Testis (tissue), 5 donors: ENCODE measurements at places on chromosomes 2 and 18.

DNA sequence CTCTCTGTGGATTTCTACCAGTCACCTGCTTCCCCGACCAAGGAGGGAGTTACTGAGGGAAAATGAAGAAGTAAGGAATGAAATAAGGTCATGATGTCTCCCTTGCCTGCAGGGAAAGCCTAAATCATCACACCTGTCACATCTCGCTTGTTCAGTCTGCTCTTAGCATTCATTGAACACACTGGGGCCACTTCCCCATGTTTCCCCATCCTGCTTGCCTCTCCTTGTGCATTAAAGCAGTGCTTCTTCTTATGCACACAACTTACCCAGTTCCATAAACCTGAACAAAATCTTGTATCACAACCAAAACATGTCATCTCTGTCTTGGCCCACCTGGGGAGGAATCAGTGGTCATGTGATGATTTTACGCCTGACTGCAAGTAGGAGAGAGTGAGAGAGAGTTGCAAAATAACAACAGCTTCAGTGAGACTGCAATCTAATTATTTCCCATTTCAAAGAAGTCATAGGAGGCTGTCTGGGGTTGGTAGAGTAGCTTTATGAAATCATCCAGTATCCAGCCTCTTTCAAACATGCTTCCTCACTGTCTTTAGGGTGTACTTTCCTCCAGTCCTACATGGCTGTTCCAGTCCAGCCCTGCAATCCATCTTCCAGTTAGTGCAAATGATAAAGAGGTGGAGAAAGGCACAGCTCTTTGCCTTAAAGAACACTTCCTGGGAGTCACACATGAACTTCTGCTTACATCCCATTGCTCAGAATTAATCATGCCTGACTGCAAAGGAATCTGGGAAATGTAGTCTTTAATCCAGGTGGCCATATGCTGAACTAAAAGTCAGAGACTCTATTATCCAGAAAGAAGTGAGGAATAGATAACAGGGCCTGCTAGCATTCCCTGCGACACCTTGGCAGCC, 220.1 kb downstream of the HAUS1 start:
- DNase-seq, result no peak

DNA sequence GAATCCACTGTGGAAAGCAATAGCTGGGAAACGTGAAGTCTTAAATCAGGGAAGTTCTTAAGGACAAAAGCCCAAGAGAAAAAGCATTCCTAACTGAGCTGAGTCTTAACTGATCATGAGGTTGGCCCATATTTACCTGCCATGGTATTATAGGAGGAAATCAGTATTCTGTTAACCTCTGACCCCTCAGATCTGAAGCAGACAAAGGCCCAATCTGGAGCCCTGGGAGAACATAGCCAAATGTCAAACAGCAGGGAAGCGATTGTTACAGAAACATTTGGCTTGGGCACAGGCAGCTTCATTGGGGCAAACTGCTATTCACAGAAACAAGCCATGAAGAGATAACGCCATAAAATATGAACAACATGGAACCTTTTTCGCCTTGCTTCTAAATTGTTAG, 18.8 kb downstream of the EPHA4 start:
- no peak for DNase-seq

GRCh38 chr2:229511524-229511923, 202.8 kb downstream of the DNER start:
- no peak for DNase-seq

GRCh38 chr18:50679656-50680055, 119.8 kb downstream of the MAPK4 start:
- no peak for DNase-seq

DNA sequence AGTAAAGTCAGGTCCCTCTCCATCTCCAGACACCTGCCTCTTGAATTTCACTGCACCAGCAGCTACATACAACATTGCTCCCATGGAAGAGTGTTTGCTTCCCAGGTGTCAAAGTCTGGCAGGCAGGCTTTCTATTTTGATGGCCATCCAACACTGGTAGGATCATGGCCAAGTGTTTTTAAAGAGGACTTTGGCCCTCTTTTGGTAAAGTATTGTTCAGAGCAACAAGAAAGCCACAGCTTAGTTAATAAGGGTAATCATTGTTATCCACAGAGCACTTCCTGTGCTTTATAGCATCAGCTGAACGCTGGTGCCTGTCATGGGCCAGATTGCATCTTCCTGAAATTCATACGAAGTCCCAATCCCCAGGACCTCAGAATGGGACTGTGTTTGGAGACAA, 133.2 kb downstream of the NCK2 start:
- DNase-seq, result no peak

DNA sequence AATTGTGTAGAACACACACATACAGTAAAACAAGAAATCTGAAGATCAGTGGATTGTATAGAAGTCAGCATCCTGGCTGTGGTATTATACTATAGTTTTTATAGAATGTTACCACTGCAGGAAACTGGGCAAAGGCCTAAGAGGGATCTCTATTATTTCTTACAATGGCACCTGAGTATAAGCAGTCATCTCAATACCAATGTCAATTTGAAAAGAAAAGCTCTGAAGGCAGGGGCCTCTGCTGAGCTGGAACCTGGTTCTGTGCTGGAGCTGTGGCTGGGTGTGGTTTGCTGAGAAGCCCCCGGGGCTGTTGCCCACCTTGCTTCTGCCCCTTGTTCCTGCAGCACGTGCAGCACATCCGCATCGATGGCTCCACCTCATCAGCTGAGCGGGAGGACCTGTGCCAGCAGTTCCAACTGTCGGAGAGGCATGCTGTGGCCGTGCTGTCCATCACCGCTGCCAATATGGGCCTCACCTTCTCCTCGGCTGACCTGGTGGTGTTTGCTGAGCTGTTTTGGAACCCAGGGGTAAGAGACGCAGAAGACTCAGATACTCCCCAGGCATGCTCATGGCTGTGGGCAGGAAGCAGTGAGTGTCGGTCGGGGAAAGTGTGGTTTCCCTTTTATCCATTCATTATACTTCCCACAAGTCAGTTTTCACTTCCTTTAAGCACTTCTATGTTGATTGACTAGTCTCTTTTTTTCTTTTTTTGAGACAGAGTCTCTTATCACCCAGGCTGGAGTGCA, 23.5 kb upstream of the RPL37A start:
- DNase-seq, result no peak

DNA sequence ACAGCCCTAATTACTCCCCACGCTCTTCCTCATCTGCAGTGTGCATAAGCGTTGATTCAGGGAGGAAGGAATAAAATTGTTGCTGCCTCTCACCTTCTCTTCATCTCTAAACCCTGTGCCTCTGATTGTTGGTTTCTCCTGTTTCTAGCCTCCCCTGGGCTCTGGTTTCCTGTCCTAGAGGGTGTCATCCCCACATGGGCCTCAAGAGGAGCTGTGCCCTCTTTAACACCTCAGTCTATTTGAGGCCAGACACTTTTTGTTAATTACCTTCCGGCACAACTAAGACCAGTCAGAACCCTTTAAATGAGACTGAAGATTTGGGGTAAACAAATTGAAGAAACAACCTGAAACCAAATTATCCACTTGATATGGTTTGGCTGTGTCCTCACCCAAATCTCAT, 9.7 kb downstream of the CTAGE1 start:
- DNase-seq, result no peak

- DNase-seq, result no peak
Measured at GRCh38 chr2:198440833-198441232, 636.4 kb downstream of the PLCL1 start.
